ENCODE measurements at places on chromosomes 6 and 20.

DNA sequence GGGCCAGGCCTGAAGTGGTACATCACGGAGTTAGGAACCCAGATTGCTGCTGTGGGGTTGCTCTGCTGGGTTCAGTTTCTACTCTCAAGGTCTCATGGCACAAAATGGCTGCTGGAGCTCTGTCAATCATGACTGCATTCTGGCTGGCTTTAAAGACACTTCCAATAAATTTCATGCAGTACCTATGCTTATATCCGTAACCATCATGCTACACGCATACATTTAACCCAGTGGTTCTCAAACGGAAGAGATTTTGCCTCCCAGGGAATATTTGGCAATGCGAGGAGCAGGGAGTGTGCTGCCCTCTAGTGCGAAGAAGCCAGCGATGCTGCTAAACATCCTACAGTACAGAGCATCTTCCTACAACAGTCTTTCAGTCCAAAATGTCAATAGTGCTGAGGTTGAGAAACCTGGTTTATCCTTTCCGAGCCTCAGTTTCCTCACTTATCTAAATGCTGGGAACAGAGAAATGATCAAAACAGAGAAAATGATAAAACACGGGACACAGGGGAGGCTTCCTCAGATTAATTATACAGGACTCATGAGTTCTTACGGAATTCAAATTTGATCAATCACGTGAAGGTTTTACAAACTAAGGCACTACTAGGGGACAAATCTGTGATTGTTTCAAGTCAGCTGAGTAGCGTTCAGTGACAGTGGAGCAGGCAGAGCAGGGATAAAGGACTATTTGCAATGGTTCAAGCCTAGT, 9.6 kb upstream of the SLC2A10 start:
- DNase-seq = no peak

- DNase-seq = no peak
These were observed 372.5 kb downstream of the ZFAND3 start for GRCh38 chr6:38192011-38192410.

GRCh38 chr6:16429669-16430068, 191.3 kb downstream of the GMPR start:
- DNase-seq = no peak

GRCh38 chr20:58839991-58840747, 10.5 kb downstream of the GNAS-AS1 start:
- DNase-seq = no peak

GRCh38 chr6:88493717-88494116, 327.6 kb upstream of the CNR1 start:
- DNase-seq = no peak

GRCh38 chr6:34358389-34358905, 34.0 kb downstream of the NUDT3 start:
- DNase-seq = no peak

- DNase-seq = no peak
These were observed 43.5 kb downstream of the GOPC start for GRCh38 chr6:117558818-117559217.

- no peak for DNase-seq
These were observed 13.3 kb downstream of the CD40 start for GRCh38 chr20:46131396-46131795.

DNA sequence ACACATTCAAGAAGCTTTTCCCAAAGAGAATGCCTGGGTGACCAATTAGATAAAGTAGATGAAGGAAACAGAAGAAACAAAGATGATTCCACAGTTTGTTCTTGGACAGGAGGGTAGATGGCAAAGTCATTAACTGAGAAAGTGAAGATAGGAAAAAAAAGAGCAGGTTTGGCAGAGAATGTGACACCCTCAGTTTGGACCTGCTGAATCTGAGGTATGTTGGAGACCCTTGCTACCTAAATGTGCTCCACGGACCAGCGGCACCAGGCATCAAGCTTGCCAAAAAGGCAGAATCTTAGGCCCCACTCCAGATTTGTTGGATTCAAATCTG, 49.7 kb downstream of the ARHGAP18 start:
- no peak for DNase-seq

- no peak for DNase-seq
These were observed 25.6 kb downstream of the HLA-G start for GRCh38 chr6:29853245-29853644.

DNA sequence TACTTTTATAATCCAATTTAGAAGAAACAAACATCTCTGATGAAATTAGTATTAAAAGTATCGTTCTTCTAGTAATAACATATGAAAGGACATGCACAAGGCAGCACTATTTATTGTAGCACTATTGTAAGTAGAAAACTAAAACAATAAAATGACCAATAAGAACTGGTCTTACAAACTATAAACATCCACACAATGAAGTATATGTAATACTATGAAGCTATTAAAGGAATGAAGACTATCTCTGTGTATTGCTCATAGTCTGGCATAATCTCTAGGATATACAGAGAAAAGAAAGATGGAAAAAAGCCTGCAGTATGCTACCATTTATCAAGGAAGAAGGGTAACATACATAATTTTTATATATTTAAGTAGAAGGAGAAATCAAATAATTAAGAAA, 16.7 kb downstream of the LCA5 start:
- no peak for DNase-seq

DNA sequence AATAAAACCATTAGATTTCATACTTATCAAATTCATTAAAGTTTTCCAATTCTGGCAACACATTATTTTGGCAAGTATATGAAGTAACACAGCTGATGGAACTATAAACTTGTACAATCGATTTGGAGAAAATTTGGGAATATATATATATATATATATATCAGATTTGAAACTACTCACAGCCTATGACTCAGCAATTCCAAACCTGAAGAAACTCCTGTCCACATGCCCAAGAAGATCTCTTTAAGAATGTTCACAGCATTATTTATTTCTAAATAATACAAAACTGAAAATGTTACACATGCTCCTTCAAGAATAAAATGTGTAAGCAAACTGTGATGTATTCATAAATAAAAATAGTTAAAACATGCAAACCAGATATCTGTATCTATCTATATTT, 270.1 kb downstream of the TFAP2A start:
- no peak for DNase-seq

GRCh38 chr20:54456423-54456822, 19.0 kb upstream of the DOK5 start:
- DNase-seq = no peak

- no peak for DNase-seq
These were observed 126.7 kb downstream of the BCAS1 start for GRCh38 chr20:53943522-53944291.

DNA sequence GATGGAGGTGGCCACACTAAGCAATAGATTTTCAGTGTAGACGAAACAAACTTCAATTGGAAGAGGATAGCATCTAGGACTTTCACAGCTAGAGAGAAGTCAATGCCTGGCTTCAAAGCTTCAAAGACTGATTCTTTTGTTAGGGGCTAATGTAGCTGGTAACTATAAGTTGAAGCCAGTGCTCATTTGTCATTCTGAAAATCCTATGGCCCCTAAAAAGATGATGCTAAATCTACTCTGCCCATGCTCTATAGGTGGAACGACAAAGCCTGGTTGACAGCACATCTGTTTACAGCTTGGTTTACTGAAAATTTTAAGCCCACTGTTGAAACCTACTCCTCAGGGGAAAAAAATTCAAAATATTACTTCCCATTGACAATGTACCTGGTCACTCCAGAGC, 226.7 kb downstream of the BCAS1 start:
- no peak for DNase-seq

GRCh38 chr6:118578617-118579016, 30.5 kb downstream of the PLN start:
- DNase-seq = no peak
